ENCODE measurements at places on chromosomes 12 and 14.

DNA sequence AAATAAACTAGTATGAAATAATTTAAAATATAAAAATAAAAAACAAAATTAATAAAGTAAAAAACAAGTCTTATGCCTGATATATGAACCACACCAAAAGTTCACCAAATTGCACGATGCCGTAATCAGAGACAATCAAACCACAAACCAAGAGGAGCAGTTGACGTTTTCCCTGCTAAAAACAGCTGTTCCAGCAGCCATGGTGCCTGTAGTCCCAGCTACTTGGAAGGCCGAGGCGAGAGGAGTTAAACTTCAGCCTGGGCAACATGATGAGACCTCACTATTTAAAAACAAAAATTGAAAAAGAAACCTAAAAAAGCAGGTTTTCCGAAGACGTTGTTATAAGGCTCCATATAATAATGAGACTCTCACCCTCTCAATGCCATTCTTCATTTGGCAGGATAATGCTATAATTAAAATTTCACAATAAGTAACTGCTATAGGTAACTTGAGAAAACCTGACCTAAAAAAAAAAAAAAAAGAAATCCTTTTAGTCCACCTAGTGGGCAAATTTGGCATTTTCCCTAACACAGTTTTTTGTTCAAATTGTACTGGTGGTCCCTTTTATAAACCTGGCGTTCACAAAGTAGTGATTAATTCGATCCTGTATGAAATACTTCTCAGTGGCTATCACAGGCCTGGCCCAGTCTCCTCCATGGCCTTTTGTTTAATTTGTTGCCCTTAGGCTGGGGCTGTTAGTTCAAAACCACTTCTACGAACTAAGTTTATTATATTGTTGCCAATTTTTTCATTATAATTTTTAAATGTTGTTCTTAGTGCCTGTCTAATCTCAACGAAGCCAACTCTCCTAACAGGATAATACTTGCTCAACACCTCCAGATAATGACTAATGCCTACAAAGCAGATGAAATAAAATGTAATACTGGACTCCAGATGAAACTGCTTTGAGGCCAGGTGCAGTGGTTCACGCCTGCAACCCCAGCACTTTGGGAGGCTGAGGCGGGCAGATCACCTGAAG is 62.1 kb downstream of the TNFAIP2 start:
- DNase-seq = no peak

DNA sequence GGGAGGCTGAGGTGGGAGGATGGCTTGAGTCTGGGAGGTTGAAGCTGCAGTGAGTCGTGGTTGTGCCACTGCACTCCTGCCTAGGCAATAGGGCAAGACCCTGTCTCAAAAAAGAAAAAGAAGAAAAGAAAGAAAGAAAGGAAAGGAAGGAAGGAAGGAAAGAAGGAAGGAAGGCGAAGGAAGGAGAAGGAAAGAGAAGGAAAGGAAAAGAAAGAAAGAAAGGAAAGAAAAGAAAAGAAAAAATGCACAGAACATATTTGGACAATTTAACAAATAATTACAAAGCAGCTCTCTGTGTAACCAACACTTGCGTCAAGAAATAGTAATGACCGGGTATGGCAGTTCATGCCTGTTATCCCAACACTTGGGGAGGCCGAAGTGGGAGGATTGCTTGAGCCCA is 35.8 kb upstream of the PTGR2 start:
- no peak for DNase-seq

- DNase-seq = no peak
Measured at GRCh38 chr14:92481386-92481785, 32.2 kb upstream of the RIN3 start.

DNA sequence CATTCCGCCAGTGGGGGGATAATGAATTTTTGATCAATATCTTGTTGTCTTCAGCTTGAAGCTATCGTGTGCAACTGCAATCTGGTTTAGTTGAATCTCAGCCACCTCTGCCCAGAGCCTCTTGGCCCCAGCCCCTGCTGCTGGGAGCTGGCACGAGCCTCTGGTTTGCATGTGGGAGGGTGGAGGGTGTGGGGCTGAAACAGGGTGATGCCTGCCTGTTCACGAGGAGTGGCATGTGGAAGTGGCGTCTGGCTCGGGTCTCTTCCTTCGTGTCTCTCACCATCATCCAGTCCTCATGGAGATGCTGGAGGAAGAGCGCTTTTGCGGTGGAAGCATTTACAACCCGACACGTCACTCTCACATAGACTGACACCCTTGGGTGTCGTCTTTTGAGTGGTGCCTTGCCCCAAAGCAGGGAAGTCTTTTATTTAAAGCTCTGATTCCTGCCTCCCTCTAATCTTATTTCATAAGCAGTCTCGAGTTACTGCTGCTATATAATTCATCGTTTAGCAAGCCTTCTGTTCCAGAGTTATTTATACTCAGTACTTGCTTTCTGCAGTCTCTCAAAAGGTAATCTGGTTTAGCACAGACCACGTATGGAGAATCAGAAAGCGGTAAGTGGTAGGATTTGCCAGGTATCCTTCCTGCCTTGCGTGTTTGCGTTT is 64.5 kb downstream of the AACS start:
- no peak for DNase-seq

GRCh38 chr12:111201036-111201435 is 167.9 kb downstream of the PHETA1 start:
- no peak for DNase-seq

DNA sequence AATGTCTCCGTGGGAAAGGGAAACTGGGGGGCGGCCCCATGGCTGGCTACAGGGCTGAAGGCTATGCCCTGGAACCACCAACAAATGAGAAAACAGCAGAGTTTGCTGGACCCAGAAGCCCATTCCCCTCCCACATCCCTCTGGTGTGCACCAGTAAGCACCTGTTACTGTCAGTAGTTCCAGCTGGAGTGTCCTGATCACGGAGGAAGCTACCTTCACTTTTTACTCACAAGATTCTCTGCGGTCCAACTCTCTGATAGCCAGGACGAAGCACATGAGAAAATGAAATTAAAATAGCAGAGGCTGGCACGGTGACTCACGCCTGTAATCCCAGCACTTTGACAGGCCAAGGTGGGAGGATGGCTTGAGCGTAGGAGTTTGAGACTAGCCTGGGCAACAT is 22.7 kb upstream of the MEG3 start:
- no peak for DNase-seq

DNA sequence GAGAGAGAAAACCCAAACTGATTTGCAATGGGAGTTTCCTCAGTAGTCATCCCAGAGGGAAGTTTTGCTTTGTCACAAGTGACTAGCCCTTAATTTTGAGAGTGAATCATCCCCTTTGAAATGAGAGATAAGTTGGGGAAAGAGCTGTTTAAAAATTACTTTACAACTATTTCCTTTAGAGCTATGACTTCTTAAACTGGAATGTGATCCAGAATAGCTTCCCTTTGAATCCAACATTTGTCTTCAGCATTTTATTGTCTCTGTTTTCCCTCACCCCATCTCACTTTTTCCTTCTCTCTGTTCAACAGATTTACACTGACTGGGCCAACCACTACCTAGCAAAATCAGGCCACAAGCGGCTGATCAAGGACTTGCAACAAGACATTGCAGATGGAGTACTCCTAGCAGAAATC is 109.3 kb downstream of the NAV3 start:
- DNase-seq = no peak

DNA sequence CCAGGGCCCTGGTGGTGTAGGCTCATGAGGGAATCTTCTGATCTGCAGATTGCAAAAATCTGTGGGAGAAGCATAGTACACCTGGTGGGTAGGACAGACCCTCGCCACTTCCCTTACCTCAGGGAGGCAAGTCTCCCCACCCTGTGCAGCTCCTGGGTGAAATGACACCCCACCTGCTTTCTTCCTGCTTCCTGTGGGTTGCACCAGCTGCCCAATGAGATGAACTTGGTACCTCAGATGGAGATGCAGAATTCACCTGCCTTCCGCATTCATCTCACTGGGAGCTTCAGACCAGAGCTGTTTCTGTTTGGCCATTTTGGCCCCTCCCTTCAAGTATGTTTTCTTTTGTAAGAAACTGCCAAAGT is 4.7 kb downstream of the CLEC2D start:
- DNase-seq = peak; percentile 76

DNA sequence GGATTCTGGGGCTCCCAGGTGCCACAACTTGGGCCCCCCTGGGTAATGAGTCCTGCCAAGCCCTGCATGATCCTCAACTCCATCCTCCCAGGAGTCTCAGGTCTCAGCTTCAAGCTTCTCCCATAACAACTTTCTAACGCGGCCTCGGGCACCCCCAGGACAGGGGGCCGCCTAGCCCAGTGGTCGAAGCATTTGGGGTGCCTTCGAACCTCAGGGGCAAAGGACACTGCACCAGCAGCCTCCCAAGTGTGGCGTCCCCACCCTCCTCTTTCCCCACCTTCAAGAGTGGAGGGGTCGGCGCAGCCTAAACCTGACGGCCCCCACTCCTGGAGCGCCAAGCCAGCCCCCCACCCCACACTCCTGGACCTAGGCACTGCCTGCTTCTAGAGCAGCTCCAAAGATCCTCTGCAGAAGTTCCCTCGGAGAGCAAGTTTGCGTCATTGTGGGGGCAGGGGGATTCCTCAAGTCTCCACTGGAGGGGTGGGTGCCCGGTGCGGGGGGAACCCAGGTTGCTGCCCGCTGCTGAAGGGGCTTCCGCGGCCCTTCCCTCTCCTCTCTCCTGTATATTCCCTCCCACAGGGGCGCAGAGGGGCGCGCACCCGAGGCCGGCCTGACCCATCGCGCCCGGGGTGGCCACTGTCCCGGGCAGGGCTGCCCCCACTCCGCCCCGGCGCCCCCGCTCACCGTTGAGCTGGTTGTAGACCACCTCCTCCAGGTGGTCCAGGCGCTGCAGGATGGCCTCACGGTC is 933 bp downstream of the GALNT9 start:
- DNase-seq = no peak

DNA sequence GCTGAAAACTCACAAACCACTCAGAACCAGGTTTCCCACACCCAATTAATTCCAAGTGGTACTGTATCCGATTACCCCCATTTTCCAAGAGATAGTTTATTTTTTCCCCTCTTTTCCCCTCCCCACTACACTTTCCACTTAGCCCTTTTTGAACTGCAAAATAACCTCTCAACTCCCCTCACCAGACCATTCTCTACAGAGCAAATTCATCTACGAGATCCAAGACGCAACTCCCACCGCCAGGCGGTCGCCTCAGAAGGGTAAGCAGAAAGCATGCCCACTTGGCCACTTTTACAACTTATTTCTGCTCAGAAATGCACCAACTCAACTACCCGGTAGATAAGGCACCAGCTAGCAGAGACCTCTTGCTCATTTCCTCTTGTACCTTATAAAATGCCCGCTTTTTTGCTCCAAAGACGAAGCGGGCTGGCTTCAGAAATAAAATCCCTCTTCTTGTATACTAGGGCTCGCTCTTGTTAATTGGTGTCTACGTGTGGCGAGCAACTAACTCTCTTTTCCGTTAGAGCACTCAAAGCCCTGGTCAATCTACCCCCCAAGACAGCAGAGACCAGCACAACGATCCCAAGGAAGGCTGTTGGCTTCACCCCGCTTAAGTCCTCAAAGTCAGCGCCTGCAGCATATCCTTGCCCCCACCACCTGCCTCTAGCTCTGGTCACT is 910 bp upstream of the SRP54 start:
- DNase-seq = peak; percentile 79

GRCh38 chr14:49249022-49249421 is 337.2 kb downstream of the RPS29 start:
- DNase-seq = no peak

DNA sequence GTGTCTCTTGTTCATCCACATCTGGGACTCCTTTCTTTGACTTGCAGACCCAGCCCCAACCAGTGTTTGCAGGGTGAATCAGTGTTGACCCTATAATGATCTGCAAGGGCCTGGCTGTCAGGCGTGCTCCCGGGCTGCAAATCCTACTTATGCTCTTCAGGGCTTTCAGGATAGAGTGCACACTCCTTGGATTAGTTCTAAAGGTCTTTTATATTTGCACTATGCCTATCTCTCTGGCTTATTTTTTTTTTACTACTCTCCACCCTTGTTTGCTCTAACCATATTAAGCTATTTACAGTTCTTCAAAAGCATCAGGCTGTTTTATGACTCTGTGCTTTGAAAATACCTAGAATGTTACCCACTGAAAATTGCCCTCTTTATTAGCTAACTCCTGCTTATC is 4.3 kb upstream of the PRICKLE1 start:
- no peak for DNase-seq

DNA sequence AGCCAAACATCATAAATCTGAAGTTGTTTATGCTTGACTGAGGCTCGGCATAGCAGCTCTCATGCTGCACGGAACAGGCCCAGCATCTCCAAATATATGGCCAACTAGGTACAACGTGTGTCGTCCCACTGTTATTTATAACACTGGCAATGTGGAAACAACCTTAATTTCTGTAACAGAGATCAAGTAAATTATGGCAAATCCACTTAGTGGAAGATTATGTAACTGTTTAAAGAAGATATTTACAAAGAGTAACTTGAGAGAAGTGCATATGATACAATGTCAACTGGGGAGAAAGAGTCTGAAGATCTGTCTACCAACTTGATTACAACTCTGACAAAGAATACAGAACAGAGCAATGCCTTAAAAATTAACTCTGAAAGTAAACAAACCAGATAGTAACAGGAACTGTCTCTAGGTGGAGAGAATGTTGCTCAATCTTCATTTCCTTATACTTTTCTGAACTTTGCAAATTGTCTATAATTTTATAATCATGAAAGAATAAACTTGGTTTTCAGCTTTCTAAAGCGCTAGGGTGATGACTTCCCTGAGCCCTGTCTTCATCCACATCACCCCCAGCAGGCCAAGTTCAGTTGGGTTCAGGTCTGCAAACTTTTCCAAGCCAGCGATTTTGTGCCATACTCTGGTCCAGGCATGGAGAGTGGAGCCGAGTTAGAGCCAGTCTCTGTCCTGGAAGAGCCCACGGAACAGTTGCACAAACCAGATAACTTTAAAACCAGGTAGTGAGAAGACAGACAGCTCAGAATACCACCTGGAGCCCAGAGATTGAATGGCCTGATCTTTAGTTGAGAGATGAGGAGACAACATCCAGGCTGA is 44.3 kb upstream of the BDKRB2 start:
- DNase-seq = peak; percentile 17

- DNase-seq = no peak
Measured at GRCh38 chr12:105020241-105020962, 34.3 kb downstream of the NOPCHAP1 start.

- DNase-seq = no peak
Measured at GRCh38 chr12:79402606-79403005, 288.2 kb downstream of the PAWR start.

GRCh38 chr12:67804168-67804567 is 155.6 kb downstream of the DYRK2 start:
- peak; percentile 77 for DNase-seq

GRCh38 chr12:54216797-54217661 is 28.2 kb upstream of the SMUG1 start:
- peak; percentile 90 for DNase-seq

- no peak for DNase-seq
Measured at GRCh38 chr12:31603546-31604009, 12.6 kb upstream of the DENND5B start.
